H54 (cell line): ENCODE measurements at places on chromosomes 7 and 10.
A peak's percentile ranks its signal among the peaks of the same experiment; 100 is the strongest.

- no peak for DNase-seq
Measured at GRCh38 chr10:126430512-126430911, 42.2 kb upstream of the ADAM12 start.

DNA sequence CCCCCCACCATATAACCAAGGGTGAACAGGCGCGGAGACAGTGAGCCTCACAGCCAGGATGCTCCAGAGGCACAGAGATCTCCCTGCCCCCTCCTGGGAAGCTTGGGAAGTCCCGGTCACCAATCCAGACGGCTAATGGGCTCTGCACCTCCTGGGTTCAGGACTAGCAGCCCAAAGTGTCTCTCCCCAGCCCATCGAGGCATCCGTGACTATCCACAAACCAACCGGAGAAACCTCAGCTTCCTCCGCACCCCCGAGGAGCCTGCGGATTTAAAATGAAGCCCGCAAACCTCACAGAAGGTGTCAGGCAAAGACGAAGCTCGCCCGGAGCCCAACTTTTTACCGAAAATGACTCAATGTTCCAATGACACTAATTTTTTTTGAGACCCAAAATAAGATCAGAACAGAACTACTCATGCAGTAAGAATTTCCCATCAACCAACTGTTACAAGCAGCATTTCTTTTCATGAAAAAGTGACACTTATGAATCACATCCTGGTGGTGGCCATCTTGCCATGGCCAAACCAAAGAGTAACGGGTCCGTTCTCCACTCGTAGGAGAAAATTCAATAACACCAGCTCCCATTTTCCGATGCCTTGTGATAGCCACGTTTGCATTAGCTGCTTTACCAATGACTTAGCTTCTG lies 6.0 kb downstream of the PDGFA start:
- DNase-seq, result peak; percentile 91

GRCh38 chr10:77713521-77714280 lies 76.1 kb upstream of the KCNMA1 start:
- no peak for DNase-seq

GRCh38 chr7:116249969-116250553 lies 39.7 kb downstream of the TES start:
- DNase-seq, result no peak

DNA sequence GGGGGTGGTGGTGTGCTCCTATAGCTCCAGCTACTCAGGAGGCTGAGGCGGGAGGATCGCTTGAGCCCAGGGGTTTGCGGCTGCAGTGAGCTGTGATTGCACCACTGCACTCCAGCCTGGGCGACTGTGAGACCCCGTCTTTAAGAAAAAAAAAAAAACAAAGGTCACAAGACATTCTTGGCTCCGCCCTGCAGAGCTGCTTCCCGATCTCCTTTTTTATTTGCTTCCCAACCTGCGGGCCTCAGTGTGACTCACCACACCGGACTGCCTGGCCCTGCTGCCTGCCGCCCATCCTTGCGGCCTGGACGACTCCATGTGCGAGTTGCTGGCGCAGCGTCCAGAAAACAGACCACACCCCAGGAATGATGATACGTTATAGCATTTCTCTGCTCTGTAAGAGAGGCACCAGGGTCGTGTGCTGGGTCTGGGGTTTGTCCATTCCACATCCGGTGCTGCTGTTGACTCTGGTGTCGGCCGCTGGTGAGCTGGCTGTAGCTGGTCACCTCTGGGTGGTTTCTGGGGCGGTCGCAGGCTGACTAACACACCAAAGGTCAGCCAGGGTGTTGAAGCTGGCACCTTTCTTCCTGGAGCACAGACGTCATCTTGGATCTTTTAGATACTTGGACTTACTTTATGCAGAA lies 123.6 kb downstream of the TCF7L2 start:
- peak; percentile 80 for DNase-seq

DNA sequence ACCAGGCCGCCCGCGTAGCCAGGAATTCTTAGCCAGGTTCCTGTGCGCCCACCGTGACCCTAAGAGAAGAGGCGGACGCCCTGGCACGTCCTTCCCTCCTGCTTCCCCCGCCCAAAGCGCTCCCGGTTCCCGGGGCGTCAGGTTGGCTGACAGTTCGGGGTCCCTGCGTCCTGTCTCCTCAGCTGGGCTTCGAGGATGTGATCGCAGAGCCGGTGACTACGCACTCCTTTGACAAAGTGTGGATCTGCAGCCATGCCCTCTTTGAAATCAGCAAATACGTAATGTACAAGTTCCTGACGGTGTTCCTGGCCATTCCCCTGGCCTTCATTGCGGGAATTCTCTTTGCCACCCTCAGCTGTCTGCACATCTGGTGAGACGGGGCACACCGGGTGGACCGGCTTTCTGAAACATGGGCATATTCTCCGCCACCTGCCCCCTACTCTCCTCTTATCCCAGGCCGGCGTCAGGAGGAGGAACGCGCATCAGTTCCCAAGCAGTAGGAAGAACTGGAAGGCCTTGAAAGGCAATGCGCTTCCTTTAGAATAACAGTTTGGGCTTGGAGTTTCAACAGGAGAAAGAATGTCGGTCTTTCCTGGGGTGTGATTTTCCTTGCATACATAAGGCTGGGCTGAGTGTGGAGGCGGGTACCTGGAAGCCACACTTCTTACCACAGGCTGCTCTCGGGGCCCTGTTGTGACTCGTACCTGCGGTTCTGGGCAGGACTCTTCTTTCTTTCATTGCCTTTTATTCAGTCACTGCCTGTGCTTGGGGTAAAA lies 728 bp downstream of the CAV2 start:
- DNase-seq, result no peak

GRCh38 chr7:155992974-155993373 lies 180.7 kb upstream of the SHH start:
- no peak for DNase-seq

- DNase-seq, result no peak
Measured at GRCh38 chr10:120473593-120473992, 16.6 kb downstream of the PLPP4 start.

- no peak for DNase-seq
Measured at GRCh38 chr7:53426145-53426750, 390.8 kb downstream of the POM121L12 start.

GRCh38 chr7:125061776-125062397 lies 132.3 kb upstream of the POT1 start:
- DNase-seq, result peak; percentile 6

GRCh38 chr7:48046458-48046857 lies 11.1 kb downstream of the C7orf57 start:
- DNase-seq, result no peak

DNA sequence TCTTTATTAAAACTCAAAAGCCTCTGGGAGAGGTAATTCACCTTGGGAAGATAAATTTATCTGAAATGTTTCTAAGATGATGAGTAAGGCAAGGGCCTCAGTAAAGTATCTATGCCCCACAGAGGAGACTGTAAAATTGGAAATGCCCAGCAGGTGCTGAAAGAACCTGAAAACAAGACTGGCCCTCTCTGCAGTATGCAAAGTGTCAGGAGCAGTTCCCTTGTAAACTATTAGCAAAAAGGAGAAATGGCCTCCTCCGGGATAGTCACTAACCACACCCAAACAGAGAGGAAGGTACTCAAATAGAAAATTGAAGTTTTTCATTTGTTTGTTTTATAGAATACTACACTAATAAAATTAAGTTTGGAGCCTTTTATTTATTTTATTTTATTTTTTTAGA lies 81.2 kb downstream of the FZD1 start:
- no peak for DNase-seq

- no peak for DNase-seq
Measured at GRCh38 chr10:9965341-9965740, 1052.3 kb upstream of the CELF2 start.

- no peak for DNase-seq
Measured at GRCh38 chr7:94040254-94040653, 36.1 kb upstream of the BET1 start.

GRCh38 chr7:108603656-108604306 lies 34.1 kb downstream of the DNAJB9 start:
- DNase-seq, result no peak

GRCh38 chr7:77759294-77759889 lies 38.8 kb downstream of the TMEM60 start:
- peak; percentile 4 for DNase-seq

DNA sequence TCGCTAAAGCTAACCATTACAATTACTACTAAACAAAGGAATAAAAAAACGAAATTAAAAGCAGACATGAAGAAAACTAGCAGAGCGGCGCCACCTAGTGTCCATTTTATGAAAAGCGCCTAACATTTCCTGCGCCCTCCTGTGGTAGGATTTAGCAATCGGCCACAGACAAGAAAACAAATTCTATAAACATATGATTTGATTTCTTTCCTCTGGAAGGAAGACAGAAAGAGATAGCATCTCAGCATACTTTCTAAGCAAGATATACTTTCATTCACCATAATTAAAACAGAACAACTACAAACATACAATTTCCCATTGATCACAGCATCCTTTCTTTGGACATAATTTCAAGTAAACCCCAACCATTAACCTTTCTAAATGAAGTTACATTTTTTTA lies 337.7 kb upstream of the NPVF start:
- DNase-seq, result peak; percentile 33

GRCh38 chr10:25383686-25384085 lies 208.9 kb downstream of the GPR158 start:
- no peak for DNase-seq

- DNase-seq, result peak; percentile 55
Measured at GRCh38 chr7:149854611-149855360, 16.6 kb downstream of the ZNF862 start.
